Ovary (tissue), 10 donors: ENCODE measurements at places on chromosomes 1 and 21. TPM values are rescaled to one million over a fixed set of nuclear protein-coding genes. Genes with fewer than 3 reads are reported as not detected.
A peak's percentile ranks its signal among the peaks of the same experiment; 100 is the strongest.

DNA sequence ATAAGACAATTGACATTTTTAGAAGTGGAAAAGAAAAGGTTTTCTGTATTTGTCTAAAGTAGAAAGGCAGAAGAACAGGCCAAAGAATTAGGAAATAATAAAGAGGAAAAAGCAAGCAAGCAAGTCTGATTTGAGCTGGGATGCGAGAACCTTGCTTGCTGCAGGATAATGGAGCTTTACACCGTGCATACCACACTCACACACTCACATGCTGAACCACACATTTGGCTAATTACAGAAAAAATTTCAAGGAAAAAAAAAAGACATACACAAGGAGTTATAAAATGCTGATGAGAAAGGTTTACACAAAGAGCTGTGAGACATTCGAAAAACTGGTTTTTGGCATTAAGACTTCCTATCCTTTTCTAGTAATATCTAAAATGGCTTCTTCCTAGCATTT is 593.9 kb downstream of the KIF26B start:
- H3K36me3 ChIP-seq, result no peaks in the 10 kb centered on the region
- no peaks in the 10 kb centered on the region for H3K27me3 ChIP-seq
- H3K4me1 ChIP-seq, result no peaks in the 10 kb centered on the region
- no peak overlapping the region for H3K4me3 ChIP-seq

- no peaks in the 10 kb centered on the region for H3K27me3 ChIP-seq
- H3K4me3 ChIP-seq, result no peak overlapping the region
- H3K27ac ChIP-seq, result no peak overlapping the region
- no peaks in the 10 kb centered on the region for H3K36me3 ChIP-seq
Observed at GRCh38 chr1:84920159-84920558, 27.2 kb upstream of the LPAR3 start.

GRCh38 chr1:225655509-225656258 is 2.8 kb upstream of the ENAH start:
- H3K4me3 ChIP-seq, result no peak overlapping the region
- H3K27me3 ChIP-seq, result no peaks in the 10 kb centered on the region
- no peak overlapping the region for H3K27ac ChIP-seq
- peaks cover 7% of the 10 kb centered on the region for H3K4me1 ChIP-seq
- peak; percentile 47 for DNase-seq

GRCh38 chr1:158179301-158180041 is 1.2 kb upstream of the CD1D start:
- peaks cover 2% of the 10 kb centered on the region for H3K4me1 ChIP-seq
- H3K27me3 ChIP-seq, result no peaks in the 10 kb centered on the region
- no peak overlapping the region for H3K4me3 ChIP-seq
- no peaks in the 10 kb centered on the region for H3K36me3 ChIP-seq
- DNase-seq, result no peak

TMEM240 gene
- total RNA-seq, result 7.5 TPM

GRCh38 chr21:34983680-34984086 is 65.4 kb downstream of the RUNX1 start:
- H3K36me3 ChIP-seq, result no peaks in the 10 kb centered on the region
- no peak overlapping the region for H3K4me3 ChIP-seq
- no peaks in the 10 kb centered on the region for H3K4me1 ChIP-seq
- no peak overlapping the region for H3K27ac ChIP-seq
